AG09309 (cell line): ENCODE measurements at places on chromosomes 1 and 21.

DNA sequence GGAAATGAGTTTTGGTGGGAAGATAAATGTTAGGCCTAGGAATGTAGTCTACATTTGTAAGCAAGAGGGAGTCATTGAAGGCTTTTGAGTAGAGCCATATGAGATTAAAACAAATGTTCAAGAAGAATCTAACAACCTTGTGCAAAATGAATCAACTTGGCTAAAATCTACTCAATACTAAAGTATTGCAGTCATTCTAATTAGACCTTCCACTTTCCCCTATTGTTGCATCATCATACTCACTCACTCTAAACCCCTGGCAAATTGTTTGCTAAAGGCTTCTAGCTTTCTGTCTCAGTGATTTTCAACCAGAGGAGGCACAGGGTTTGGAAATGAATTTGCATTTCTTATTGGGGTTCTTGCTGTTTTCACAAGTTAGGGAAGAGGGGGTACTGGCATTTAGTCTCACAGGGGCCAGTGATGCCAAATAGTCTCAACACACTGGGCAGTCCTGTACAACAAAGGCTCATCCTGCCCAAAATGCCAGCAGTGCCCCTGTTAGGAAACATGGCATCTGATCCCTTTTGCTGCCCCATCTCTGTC lies 85.3 kb downstream of the SEC16B start:
- peak; percentile 13 for DNase-seq

- no peak for DNase-seq
Measured at GRCh38 chr1:28591708-28592320, at the start of gene RAB42. Gene RAB42, plus strand, starts transcription at chr1:28592265. Its CDS starts 247 bp downstream, at chr1:28592512.

DNA sequence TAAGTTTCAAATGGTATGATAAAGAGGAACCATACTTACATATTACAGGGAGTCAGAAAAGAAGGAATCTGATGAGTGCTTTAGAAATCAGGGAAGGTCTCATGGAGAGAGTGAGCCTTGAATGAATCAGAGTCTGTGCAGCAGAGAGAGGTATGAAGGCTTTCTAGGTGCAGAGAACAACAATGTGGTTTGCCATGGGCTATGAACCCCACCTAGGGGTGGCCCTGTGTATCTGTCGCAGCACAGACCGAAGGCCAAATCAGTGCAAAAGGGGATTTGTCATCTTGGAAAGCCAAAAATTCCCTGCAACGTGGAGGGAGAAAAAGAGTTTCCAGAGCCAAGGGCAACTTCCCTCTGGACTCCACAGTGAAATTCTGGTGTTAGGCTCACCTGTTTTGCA lies 3.5 kb downstream of the PAPPA2 start:
- DNase-seq, result no peak

DNA sequence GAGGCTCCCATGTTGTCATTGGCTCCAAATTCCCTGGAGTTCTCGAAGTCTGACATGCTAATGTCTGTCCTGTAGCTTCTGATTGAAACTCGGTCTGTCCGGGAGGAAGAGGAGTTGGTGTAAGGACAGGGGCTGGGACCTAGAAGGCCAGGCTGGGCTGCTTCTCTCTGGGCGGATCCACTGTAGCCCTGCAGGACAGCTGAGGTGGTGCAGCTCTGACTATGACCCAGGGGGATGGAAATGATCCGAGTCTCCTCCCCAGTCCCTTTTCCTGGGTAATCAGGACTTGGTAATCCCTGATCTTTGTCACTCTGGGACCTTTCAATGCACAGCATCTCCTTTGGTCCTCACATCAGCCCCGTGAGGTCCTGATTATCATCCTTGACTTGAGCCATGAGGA lies 10.0 kb upstream of the FCMR start:
- no peak for DNase-seq

- no peak for DNase-seq
Measured at GRCh38 chr1:63935553-63935952, 161.7 kb downstream of the ROR1 start.

DNA sequence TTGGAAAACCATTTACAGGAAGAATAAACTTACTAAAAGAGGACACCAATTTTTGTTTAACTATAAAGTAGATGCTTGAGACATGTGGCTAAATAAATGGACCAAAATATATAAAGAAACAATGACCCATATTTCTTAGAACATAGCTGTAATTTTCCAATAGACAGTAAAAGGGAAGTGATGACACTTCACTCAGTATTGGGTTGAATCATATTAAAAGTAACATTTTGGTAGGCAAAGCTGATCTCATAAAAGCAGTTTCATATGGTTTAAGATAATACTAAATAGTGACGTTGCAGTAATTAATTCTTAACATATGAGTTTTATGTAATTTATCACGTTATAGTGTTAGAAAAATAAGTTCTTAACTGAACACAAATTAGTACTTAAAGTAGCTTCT lies 308.9 kb upstream of the RUNX1 start:
- no peak for DNase-seq

DNA sequence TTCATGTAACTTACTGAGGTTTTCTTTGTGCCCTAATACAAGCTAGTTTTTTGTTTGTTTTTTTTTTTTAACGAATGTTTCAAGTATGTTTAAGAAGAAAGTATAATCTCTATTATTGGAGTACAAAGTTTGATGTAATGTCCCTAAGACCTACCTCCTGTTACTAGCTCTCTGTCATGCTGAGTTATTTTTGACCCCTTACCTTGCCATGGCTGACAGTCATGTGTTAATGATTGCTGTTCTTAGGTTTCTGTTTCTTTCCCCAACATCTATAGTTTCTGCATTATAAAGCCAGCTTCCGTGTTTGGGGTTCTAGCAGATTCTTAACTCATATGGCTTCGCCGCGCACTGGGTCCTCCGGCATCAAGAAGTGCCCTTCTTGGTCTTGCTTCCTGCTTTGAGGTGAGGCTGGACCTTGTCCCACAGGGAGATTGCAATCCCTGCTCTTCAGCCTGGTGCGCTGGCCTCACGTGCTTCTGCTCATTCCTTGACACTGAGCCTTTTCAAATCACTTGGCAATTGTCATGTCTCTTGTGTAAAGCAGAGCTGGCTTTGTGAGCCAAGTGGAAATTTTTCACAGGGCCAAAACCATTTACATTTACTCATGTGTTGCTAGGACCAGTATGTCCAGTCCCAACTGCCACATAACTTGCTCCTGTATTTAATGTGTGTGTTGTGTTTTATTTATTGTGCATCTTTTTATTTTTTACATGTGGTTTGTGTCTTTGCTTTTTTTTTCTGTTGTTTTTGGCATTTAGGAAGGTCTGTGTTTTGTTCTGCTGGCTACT lies 135.0 kb upstream of the COL6A1 start:
- DNase-seq, result no peak

DNA sequence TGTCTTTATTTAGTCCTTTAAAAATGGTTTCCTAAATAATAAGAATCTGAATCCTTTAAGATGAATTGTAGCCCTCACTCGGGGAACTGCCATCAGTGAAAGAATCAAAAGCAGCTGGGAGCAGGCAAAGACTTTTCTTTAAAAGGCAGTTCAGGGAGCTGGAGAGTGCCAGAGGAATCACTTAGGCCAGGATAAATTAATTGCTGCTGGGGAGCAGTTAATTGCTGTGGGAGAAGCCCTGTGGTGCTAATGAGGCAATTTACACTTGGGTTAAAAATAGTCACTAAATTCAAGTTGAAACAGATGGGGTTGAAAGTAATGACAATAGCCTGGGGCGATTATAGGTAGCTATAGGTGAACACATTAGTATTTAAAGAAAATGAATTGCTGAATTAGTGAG lies 38.7 kb upstream of the COL24A1 start:
- no peak for DNase-seq

GRCh38 chr1:8497210-8497819 lies 179.4 kb downstream of the SLC45A1 start:
- peak; percentile 52 for DNase-seq

- no peak for DNase-seq
Measured at GRCh38 chr1:29800120-29800519, 563.8 kb downstream of the PTPRU start.

GRCh38 chr1:76901158-76901767 lies 34.0 kb downstream of the ST6GALNAC5 start:
- DNase-seq, result no peak

GRCh38 chr1:94535095-94535494 lies 6.5 kb downstream of the F3 start:
- no peak for DNase-seq

- DNase-seq, result no peak
Measured at GRCh38 chr1:53051676-53052075, 10.3 kb upstream of the PODN start.

GRCh38 chr1:187034501-187034900 lies 205.8 kb downstream of the PLA2G4A start:
- no peak for DNase-seq

GRCh38 chr1:42385283-42385682 lies 4.7 kb downstream of the RIMKLA start:
- no peak for DNase-seq

DNA sequence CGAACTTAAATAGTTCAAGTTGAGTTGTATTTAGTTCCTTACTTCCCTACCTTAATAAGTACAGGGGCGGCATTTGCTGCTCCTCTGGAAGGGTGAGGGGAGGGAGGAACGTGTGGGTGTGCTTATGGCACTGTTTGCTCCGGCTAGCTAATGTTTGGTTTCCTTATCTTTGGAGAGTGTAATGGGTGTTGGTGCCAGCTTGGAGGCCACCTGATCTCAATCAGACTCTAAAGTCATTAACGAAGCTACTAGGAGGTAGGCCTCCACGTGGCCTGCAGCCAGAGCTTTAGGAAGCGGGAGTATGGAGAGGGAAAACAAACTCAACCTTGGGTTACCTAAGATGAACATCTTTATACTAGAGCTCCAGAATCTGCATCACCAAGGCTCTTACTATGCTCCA lies 43.0 kb upstream of the RAP1A start:
- no peak for DNase-seq

DNA sequence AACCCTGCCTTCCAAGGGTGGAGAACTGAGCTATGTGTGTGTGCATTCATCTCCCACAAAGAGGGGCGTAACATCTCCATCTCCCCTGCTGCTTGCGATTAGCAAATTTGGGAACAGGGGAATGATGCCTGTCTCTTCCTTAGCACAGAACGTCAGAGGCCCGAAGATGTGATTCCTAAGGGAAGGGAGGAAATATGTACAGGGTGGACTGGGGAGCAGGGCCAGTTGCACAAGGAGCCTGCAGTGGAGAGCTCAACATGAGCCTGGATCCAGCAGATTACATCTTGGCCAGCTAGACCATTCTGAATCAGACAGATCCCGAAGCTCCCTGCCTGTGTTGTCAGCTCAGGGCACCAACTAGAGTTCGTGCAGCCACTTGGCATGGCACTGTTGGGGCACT lies 118.1 kb downstream of the NGF start:
- no peak for DNase-seq

DNA sequence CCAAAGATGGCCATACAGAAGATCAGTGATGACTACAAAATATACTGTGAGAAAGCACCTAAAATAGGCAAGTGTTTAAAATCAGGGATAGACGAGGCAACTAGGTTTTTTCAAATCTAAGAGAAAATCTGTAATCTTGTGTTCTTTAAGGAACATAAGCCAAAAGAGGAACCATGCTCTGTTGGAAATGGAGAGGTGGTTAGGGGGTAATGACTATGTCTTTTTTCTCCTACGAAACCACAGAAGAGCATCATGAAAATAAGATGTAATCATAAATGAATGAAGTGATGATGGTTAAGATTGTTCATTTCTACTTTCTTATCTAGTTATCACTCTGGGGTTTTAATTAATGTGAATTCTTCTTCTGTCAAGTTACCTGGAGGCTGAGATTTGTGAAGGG lies 43.1 kb downstream of the RGSL1 start:
- no peak for DNase-seq

DNA sequence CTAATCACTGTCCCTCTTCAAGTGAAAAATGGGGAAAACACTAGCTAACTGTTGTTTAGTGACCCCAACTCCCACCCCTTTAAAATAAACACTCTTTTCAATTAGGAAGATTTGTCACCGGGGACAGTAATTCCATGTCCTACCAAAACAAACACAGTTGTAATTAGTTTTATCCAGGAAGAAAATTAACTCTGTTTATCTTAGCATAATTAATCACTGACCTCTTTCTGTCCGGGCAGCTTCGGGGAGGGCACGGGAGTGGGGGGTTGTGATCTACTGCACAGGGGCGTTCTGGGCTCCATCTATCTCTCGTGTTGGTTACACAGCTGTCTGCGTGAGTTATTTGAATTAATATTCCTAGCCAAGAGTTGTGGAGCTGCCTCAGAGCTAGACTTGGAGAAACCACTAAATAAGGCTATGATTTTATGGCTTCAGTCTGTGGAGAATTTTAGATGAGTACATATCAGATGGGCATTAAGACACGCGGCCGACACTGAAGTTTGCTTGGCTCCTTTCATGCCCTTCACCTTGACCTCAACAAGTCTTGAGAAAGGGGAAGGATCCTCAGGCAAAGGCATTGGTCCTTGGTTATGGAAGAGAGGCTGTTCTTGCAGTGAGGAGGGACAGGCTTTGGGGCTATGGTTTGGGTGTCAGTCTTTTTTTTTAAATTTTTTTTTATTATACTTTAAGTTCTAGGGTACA lies 102.0 kb upstream of the TRABD2B start:
- no peak for DNase-seq

DNA sequence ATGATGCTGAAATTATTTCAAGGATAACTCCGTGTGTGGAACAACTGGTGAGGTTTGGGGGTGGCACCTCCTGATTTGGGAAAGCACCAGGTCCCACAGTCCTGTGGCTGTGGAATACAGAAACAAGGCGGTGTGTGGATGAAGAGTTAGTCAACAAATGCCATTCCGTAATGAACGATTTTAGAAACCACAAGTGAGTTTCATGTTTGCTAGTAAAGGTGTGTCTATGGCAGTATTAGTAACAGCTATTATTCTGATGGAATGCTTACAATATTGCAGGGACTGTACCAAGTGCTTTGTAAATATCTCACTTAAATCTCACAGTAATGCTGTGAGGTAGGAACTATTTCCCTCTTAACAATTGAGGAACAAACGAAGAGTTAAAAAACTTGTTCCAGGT lies 53.8 kb downstream of the B3GALNT2 start:
- no peak for DNase-seq

- DNase-seq, result no peak
Measured at GRCh38 chr1:87200875-87201638, 127.6 kb upstream of the LMO4 start.

GRCh38 chr1:154798645-154799044 lies 71.4 kb downstream of the KCNN3 start:
- DNase-seq, result no peak

- DNase-seq, result no peak
Measured at GRCh38 chr1:234842726-234843641, 233.0 kb upstream of the IRF2BP2 start.
